KG1 (cell line): ENCODE measurements at places on chromosomes 2 and 18.
A peak's percentile ranks its signal among the peaks of the same experiment; 100 is the strongest.

DNA sequence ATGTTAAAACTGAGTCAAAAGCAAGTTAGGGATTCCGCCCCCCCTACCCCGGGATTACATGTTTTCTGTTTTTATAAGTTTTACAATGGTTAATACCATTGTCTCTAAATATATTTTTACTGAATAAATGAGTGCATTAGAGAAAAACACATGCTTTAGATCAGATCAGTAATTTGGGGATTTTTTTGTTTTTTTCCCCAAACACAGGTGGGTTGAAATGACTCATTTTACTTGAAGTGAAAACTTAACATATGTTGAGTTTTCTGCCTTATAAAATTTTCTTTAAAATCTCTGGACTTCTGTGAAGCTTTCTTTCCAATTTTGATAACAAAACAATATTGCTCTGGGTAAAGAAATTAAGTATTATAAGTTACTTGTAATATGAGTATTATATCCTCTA, 114.4 kb downstream of the AGPS start:
- no peak for DNase-seq

DNA sequence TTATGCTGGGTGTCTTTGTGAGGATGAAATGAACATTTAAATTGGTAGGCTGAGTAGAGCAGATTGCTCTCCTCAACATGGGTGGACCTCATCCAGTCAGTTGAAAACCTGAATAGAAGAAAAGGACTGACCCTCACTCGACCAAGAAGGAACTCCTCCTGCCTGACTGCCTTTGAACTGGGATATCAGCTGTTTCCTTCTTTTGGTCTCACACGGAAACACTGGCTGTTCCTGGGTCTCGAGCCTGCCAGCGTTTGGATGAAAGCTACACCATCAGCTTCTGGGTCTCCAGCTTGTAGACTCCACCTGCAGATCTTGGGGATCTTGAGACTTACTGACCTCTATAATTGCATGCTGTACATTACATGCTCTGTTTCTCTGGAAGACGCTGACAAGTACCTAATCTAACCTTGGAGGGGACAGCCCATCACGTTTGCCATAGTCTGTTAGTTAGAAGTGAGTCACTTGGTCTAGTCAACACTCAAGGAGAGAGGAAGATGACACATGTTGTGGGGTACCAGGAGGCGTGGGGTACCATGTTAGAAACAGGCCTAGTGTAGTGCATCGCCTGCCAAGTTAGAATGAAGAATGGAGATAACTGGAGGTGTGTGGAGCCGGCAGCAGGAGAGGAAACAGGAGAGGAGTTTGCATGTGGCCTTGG, 267.0 kb downstream of the MREG start:
- no peak for DNase-seq

- DNase-seq, result no peak
These were observed 62.3 kb downstream of the UBE2E3 start for GRCh38 chr2:181042706-181043105.

DNA sequence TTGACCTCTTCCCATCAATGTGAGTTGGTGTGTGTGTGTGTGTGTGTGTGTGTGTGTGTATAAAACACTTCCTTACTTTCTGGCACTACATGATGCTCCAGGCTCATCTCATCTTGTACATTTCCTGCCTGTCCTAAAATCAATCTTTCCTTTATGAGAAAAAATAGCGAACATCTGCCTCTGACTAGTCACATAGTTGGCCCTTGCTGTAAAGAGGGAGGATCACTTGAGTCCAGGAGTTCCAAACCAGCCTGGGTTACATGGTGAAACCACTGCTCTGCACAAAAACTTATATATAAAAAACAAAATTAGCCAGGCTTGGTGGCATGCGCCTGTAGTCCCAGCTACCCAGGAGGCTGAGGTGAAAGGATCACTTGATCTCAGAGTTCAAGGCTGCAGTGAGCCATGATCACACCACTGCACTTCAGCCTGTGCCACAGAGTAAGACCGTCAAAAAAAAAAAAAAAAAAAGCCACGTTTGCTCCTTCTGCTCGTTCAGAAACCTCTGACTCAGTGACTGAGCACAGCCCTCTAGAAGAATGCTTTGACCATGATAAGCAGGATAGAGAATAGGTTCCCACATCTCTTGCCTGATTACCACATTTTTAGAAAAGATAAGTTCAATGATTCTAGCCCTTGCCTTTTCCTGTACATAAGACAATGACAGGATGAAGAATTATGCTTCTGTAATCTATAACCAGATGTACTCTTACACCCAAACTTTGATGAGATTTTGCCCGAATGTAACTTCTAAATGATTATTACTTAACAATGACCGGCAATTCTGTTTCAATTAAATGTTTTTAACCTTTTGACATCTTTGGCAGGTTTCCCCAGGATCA, 45.2 kb upstream of the ST3GAL5 start:
- no peak for DNase-seq

GRCh38 chr2:177329064-177329463, 63.5 kb upstream of the AGPS start:
- DNase-seq, result no peak

DNA sequence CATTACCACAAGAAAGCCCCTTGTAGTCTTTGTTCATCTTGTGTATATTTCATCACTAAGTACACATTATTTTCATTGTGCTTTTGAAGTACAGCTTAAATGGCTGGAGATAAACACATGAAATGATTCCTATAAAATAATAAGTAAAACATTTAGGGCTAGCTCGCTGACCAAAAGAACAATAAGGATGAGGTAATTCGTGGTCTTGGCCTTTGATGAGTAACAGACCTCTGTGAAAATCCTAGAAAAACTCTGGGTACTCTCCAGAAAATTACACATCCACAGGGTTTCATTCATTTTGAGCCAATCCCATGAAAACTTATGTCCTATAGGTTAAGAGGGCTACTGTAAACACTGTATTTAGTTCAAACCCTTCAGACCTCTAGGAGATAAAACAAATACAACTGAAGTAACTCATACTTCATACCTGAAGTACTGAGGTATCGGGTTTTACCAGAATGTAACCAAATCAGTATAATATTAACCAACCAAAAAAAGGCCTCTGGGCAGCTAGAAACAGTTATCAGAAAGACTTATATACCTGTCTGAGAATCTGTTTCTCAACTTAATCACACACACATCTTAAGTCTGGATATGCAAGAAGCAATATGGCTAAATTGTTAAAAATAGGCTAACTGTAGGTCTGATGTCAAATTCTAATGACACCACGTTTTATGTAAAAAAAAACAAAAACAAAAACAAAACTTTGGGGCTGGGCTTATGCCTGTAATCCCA, 31.0 kb downstream of the CFAP36 start:
- no peak for DNase-seq

- DNase-seq, result no peak
These were observed 106.7 kb downstream of the MEIS1 start for GRCh38 chr2:66541646-66542045.

- DNase-seq, result no peak
These were observed 40.0 kb upstream of the RNU4ATAC start for GRCh38 chr2:121490584-121491133.

- no peak for DNase-seq
These were observed 204.0 kb downstream of the ARL4C start for GRCh38 chr2:234292962-234293243.

DNA sequence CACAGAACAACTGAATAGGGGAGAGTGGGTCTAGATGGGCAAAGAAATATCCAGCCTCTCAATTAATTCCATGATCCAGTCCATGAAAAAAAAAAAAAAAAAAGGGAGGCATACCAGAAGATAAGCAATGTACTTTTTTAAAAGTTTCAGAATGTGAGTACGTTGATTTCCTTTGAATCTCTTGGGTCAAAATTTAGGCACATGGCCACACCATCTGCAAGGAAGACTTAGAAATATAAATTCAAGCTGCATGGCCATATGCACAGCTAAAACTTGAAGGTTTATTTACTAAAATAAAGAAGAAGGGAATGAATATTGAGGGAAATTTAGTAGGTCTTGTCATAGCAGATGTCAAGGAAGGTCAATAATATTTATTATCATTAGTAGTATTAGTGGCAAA, 286.5 kb upstream of the CDH7 start:
- no peak for DNase-seq

GRCh38 chr18:4658804-4659203, 203.7 kb upstream of the DLGAP1 start:
- DNase-seq, result no peak

GRCh38 chr2:61499060-61499459, 28.2 kb upstream of the USP34 start:
- DNase-seq, result no peak

DNA sequence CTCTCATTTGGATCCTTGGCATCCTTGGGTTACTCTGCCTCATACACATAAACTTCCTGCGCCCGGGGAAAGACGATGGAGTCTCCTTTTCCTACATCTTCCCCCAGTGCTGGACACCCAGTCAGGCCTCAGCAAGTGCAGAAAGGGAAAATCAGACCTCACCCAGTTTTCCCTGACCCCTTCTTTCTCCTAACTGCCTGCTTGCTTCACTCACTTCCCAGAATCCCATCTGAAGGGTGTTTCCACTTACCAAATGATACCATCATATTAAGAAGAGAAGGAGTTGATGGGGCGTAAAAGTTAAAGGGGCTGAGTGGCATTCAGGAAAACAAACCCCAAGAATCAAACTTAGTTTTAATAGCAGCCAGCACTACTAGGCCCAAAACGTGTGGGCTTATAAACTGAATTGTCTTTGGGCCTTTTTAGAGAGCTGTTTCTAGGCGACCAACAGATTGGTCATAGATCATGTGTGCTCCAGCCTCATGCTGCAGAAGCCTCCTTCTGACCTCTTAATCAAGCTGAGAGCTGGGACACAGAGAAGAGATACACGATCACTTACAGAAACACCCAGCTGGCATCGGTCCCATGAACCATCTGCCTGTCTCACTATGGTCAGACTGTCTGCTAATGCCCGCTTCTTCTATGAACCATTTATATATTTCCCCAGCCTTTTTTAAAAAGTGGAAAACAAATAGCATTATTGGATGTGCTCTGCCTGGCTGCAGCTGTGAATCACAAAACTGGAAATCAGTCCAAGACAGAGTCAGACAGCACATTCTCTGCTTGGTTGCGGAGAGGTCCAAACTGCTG, 165.7 kb upstream of the SLC14A2 start:
- DNase-seq, result no peak

DNA sequence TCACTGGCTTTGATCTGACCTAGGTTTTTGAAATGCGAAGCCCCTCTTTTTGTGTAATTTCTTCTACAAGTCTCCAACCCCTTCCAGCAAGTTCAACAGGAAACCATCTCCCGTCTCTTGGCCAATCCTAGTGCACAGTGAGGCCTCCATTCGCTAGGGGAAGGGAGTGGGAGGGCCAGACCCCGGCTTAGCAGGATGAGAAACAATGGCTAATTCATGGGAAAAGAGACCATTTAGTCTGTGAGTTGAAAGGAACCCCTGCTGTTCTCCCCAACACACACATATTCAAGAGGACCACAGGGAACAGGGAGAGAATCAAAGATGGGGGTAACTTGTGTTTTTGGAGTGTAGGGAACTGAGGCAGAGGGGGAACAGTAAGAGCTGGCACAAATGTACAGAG, 83.0 kb downstream of the RTN4 start:
- DNase-seq, result no peak

GRCh38 chr18:38900445-38900844, 1334.8 kb upstream of the CELF4 start:
- no peak for DNase-seq

- no peak for DNase-seq
These were observed 32.6 kb upstream of the RAPH1 start for GRCh38 chr2:203567691-203568090.

GRCh38 chr2:20232837-20233207, 7.9 kb upstream of the SDC1 start:
- DNase-seq, result no peak

GRCh38 chr2:189862751-189863150, 78.5 kb downstream of the PMS1 start:
- no peak for DNase-seq

GRCh38 chr2:54429811-54430551, 26.1 kb upstream of the SPTBN1 start:
- DNase-seq, result peak; percentile 75

DNA sequence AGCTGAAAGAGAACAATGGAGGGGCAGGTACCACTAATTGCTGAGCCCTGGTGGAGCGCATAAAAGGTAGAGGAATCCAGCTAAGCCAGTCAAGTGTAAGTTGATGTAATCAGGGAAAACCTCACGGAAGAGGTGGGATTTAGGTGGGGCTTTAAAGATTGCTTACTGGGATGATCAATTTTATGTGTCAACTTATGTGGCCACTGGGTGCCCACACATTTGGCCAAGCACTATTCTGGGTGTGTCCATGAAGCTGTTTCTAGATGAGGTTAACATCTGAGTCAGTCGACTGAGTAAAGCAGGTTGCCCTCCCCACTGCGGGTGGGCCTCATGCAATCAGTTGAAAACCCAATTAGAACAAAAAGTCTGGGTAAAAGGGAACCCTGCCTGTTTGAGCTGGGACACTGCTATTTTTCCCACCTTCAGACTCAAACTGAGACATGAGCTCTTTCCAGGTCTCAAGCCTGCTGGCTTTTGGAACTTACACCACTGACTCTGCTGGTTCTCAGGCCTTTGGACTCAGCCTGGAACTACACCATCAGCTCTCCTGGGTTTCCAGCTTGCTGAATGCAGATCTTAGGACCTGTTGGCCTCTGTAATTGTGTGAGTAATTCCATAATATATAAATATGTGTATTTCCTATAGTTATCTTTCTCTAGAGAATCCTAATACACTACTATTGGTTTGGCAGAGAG, 67.3 kb downstream of the MYO5B start:
- DNase-seq, result no peak

GRCh38 chr18:42508683-42509296, 553.8 kb downstream of the PIK3C3 start:
- DNase-seq, result no peak

DNA sequence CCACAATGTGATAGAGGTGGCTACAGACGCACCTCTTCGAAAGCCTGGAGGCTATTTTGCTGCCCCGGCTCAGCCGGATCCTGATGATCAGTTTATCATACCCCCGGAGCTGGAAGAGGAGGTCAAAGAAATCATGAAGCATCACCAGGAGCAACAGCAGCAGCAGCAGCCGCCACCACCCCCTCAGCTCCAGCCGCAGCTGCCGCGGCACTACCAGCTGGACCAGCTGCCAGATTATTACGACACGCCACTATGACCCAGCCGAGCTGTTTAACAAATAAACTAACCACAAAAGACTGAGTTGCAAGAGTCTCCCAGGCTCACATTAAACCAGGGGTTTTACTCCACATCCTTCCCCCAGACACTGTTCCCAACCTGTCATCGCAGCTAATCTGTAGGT, 263.8 kb downstream of the PHLPP1 start:
- DNase-seq, result no peak

DNA sequence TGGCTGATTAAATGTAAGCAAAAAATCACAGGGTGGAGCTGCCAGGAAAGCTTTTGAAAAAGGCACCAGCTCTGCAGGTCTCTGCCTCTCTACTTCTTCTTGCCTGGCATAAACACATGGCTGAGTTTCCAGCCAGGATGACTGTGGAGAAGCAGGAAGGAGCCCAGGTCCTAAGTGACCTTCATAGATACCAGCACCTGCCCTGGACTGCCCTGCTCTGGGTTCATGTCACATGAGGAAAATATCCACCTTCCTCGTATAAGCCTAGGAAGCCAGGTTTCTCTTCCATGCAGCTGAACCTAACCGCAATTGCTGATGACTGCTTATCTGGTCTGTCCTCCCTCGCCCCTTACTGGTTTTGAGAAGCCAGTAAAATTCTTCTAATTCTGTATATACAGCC, 47.8 kb upstream of the CREB1 start:
- DNase-seq, result no peak
